Activated T-helper 2 cell treated with anti-CD3 and anti-CD28 coated beads, Interferon-gamma antibody, Interleukin-2, Interleukin-4, amounts not matched to agents 10 μg/mL and 5 μg/mL and 100 μg/mL, durations not matched to agents 14 hours and 24 hours and 36 hours (primary cell): ENCODE measurements at places on chromosomes 3 and 15.

GRCh38 chr3:187906920-187907319 is 161.7 kb upstream of the BCL6 start:
- no peak for DNase-seq

DNA sequence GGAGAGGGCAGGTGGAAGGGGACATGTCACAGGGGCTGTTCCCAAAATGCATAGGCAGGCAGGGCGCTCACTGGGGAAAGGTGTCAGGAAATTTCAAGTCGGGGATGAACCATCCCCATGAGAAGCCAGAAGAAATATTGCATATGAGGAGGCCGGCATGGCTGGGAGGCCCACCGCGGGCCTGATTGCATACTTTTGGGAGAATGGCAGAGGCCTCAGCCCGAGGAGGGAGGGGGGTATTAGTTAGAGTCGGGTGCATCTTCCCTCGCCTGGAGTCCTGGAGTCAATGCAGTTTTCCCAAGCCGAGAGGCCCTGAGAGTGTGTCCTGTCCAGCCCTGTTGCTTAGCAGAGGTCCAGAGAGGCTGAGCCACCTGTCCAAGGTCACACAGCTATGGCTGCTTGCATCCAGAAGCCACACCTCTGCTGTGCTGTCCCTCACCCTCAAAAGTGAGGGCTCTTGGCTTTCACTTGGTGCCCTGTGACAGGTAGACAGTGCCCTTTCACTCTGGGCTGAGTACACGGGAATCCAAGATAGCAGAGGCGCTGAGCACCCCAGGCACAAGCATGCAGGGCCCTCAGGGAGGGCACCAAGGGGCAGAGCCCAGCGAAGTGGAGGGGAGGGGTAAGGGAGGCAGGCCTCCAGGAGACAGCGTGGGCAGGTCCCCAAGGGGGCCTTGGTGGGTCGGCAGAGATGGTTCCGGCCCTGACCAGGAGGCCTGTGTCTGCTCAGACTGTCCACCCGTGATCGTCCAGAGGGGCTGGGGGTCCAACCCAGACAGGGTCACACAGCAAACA is 48.5 kb downstream of the GRIP2 start:
- DNase-seq = no peak

- no peak for DNase-seq
Measured at GRCh38 chr3:194251891-194252560, 99.1 kb downstream of the CPN2 start.

GRCh38 chr3:87145553-87145952 is 81.6 kb upstream of the CHMP2B start:
- DNase-seq = no peak

- no peak for DNase-seq
Measured at GRCh38 chr15:72856549-72857040, 73.0 kb upstream of the ADPGK start.

DNA sequence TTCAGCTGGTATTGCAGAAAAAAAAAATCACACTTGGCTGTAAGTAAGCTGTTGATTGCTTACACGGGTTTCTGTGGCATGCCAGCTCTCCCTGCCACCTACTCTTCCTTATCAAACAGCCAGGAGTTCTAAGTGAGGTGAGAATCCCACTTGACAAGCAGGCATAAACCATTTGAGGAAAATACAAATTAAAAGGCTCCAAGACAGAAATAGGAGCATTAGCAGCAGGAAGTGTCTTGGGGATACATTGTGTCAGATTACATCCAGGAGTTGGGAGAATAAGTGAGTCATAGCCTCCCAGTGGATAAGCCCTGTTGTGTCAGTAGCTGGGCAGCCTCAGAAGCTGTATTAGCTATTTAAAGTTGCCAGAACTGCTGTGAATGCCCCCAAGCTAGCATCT is 256.0 kb downstream of the CNTN4 start:
- no peak for DNase-seq

- no peak for DNase-seq
Measured at GRCh38 chr3:196168808-196169391, 42.3 kb downstream of the ZDHHC19 start.
